Progenitor cell of endocrine pancreas (in vitro differentiated cells): ENCODE measurements at places on chromosomes 6 and 20.

- DNase-seq: no peak
Observed at GRCh38 chr6:13794184-13794583, 20.2 kb downstream of the MCUR1 start.

DNA sequence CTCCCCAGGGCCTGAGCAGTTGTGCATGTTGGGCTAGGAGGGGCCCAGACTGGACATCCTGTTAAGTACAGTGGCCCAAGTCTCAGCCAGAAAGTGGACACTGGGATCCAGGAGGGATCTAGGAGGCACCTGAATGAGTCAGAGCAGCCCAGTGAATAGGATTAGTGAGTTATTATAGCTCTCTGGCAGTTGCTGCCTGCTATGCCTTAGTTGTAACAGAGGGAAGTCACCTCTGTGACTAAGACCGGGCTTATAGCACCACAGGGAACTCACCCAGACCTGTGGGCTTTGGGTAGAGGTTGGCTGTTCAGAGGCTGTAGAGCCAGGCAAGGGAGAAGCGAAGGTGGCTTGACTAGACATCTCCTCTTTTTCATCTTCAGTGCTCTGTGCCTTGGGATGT lies 39.0 kb upstream of the AAR2 start:
- no peak for DNase-seq

DNA sequence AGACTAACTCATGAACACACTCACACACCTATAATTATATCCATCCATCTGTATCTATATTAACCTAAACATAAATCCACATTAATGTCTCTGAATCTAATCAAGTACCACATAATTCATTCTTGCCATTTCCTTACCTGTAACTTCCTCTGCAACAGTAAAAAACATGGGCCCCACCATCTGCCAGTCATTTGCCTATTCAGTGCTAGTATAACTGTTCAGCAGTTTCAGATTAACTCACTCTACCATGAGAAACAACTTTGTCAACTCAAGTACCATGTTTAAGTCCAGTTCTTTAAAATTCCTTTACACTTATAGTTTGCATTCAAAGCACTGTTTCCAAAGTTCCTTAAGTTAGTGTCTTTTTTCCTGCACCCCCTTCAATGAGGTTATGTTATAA lies 68.8 kb downstream of the LAMP5 start:
- DNase-seq: no peak

- DNase-seq: no peak
Observed at GRCh38 chr6:12602342-12602741, 114.2 kb upstream of the PHACTR1 start.

GRCh38 chr6:135851442-135852271 lies at the start of gene PDE7B:
TSS of gene PDE7B (plus strand) at chr6:135851701.
- DNase-seq: no peak

- no peak for DNase-seq
Observed at GRCh38 chr6:135331002-135331401, 149.9 kb downstream of the MYB start.

- no peak for DNase-seq
Observed at GRCh38 chr6:159633196-159633595, 59.8 kb downstream of the SOD2 start.

GRCh38 chr20:14732996-14733395 lies 395.6 kb upstream of the FLRT3 start:
- no peak for DNase-seq

DNA sequence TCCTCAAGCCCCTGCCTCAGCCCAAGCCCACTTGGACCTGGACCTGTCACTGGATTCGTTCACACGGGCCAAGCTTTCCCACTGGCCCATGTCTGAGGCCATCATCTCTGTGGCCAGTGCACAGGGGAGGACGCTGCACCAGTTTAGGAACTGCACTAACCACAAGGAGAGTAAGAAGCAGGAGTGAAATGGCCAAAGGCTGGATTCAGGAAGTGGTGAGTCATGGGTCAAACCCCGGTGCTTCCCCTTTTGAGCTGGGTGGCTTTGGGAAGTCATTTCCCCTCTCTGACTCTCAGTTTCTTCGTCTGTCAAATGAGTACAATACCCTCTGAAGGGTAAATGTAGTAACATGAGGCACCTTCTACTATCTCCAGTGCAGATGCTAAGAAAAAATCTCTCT lies 87.9 kb downstream of the CD40 start:
- DNase-seq: no peak

DNA sequence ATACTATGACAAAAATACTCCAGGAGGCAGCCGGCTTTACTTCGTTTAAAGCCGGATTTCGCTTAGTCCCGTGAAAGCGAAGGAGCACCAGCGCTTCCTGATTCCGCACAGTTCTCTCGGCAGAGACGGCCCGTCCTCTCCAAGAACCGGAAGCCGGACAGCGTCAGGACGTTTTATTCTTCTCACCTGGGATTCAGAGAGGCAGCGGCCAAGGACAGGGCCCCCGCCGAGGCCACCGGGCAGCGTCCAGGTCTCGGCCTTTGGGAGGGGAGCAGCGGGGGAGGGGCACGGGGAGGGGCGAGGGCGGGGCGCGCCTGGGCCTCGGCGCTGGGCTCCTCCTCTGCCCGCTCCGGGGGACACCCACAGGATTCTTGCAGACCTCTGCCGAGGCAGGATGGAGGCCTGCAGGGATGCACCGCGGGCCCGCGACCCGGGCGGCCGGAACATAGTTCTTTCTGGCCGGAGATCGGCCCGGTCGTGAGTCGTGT lies 2.8 kb upstream of the DIDO1 start:
- DNase-seq: peak; percentile 61

DNA sequence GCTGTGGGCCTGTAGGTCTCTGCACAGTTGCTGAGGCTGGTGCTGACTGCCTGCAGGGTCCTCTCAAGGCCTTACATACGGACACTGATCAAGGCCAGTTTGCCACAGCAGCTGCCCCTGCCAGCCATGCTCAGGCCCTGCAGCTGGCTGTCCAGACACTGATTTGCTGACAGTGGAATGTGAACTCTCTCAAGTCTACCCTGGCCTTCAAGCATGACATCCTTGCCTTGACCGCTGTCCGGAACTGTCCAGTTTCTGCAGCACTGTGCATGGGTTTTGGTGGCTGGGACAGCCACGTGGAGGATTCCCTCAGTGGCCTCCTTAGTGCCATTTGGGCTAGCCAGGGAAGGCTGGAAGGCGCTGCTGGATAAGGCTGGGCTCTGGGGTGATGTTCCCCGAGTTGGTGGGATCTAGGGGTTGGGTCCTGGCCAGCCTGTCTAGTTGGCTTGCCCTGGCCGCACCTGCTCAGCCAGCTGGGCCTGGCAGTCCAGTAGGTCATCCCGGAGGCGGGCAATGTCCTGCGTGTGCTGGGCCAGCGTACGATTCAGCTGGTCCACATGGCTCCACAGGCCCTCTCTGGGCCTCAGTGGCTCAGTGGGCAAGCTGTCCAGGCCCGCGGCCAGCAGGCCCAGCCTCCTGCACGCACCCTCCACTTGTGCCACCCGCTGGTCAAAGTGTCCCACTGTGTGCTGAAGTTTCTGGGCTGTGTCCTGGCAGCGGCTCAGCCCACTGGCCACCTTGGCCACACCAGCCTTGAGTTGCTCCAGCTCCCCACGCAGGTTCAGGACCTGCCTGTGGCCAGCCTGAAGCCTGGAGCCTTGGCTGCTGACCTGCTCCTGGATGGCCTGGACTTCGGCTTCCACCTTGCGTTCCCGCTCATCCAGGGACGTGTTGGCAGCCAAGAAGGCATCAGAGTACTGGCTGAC lies 5.5 kb downstream of the EMILIN3 start:
- DNase-seq: no peak

DNA sequence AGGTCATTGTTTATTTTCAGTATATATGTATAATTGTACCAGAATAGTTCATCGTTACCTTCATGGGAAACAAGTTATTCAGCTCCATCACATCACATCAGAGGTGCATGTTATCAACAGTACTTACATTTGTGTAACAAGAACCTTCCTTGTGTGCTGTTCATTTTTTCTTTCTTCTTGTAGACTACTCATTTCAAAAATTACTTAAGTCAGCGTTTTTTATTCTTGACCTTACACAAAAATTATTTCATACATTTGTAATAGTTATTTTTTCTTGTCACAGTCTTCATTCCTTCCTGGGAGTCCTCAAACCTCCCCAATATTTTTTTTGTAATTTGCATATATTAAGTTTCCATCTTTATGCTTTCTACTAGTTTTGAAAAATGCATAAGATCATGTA lies 725.7 kb upstream of the ADGRB3 start:
- DNase-seq: no peak

- no peak for DNase-seq
Observed at GRCh38 chr6:112367628-112368027, 20.5 kb downstream of the RFPL4B start.

- no peak for DNase-seq
Observed at GRCh38 chr6:48194596-48195295, 83.7 kb upstream of the PTCHD4 start.

- no peak for DNase-seq
Observed at GRCh38 chr6:134168590-134169208, 116.3 kb upstream of the SLC2A12 start.

GRCh38 chr6:148580442-148580841 lies 166.4 kb upstream of the UST start:
- no peak for DNase-seq

GRCh38 chr6:66628917-66629316 lies 921.9 kb upstream of the EYS start:
- no peak for DNase-seq

DNA sequence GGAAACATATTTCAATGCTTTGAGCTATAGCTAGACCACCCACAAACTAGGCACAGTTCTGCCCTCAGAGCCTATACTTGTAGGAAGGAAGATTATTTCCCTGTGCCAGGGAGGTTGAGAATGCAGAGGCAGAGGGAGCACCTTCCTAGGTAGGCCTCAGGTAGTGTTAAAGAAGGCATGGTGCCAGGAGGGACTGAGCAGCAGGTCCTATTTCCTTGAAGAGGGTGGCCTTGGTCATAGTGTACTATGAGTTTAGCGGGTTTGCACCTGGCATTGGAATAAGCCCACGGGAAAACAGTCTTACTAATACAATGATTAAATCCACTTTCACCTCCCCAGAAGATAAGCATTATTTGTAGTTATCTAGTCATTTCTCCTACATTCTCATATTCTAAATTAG lies 375.4 kb downstream of the CDKAL1 start:
- no peak for DNase-seq

DNA sequence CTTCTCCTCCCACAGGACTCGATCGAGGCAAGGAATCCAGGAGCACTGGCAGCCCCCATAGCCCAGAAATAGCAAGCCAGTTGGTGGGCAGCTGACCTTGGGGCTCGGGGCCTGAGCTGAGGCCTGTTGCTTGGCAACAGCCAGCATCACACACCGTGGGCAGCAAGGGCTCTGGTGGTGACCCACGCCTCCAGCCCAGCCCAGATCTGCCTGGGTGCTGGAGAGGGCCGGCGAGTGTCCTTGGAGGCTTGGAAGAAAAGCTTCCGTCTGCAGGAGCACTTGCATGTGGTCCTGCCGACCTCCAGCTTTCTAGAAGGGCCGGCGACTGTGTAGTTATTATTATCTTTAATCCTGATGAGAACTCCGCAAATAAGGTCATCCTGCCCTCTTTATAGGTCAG lies 67.3 kb downstream of the STK35 start:
- DNase-seq: no peak

- DNase-seq: no peak
Observed at GRCh38 chr6:106534564-106534982, 94.7 kb downstream of the RTN4IP1 start.

- no peak for DNase-seq
Observed at GRCh38 chr6:37688078-37688850, 9.4 kb downstream of the MDGA1 start.

GRCh38 chr20:15716256-15716655 lies 857.0 kb downstream of the KIF16B start:
- DNase-seq: no peak

DNA sequence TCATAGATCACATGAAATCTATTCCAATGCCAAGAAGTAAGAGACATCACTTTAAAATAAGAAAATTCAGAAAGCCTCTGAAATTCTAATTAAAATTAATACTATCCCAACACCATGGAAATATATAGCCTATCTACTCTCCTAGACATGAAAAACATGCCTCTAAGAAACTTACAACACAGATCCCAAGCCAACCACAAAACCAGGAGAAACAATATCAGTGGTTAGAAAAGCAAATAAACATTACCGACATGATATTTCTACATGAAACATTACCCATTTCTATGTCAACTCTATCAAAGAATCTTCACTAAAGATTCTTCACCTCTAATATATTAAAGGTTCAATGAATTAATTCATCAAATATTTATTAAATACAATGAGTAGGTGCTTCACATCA lies 4.8 kb downstream of the EPB41L2 start:
- DNase-seq: no peak

DNA sequence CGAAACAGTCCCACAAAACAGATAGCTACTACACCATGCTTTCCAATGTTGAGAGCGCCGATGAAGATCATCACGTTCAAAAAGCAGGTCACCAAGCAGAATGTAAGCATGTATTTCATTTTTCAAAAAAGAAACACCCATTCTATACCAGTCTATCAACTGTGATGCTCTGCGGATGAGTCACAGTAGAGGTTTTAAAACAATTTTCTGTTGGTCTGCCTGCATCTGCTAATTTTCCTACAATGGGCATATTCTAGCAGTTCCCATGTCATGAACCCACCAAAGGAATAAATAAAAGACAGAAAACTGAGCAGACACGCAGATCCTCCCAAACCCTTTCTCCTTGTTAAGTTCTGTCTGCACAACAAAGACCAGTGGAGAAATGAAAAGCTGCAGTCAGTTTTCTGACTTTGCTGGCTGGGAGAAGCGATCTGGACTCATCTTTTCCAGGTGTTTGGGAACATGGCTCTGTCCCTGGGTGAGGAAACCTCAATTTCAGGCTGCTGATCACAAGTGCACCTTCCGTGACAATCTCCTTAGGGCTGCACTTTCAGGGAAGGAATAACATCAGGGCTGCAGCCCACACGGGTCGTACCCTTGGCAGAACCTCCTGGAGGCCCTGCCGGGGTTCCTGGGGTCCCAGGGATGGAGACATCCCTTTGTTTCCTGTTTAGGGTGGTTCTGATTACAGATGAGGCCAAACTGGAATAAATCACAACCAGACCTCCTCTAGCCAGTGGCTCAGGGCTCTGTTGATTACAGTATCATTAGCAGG lies 200.1 kb downstream of the BMP7 start:
- no peak for DNase-seq

GRCh38 chr6:160238278-160238711 lies 20.3 kb downstream of the SLC22A2 start:
- DNase-seq: no peak

- no peak for DNase-seq
Observed at GRCh38 chr6:4820704-4821276, 44.6 kb downstream of the CDYL start.
